ENCODE measurements at places on chromosomes 3 and 15. TPM values are rescaled to one million over a fixed set of nuclear protein-coding genes. Genes with fewer than 3 reads are reported as not detected.

The FSIP1 gene
- 0.63 TPM for total RNA-seq

The WNT7A gene
- total RNA-seq, result not detected

The CHRM5 gene
- not detected for total RNA-seq

The ARID3B gene
- 1.5 TPM for total RNA-seq

The PLS1 gene
- 3.4 TPM for total RNA-seq

The CCDC39 gene
- total RNA-seq, result not detected

The GOLGA8T gene
- 0.20 TPM for total RNA-seq

The KCNMB3 gene
- total RNA-seq, result 0.46 TPM
